ENCODE measurements at places on chromosomes 6 and 20. TPM values are rescaled to one million over a fixed set of nuclear protein-coding genes. Genes with fewer than 3 reads are reported as not detected.

DNA sequence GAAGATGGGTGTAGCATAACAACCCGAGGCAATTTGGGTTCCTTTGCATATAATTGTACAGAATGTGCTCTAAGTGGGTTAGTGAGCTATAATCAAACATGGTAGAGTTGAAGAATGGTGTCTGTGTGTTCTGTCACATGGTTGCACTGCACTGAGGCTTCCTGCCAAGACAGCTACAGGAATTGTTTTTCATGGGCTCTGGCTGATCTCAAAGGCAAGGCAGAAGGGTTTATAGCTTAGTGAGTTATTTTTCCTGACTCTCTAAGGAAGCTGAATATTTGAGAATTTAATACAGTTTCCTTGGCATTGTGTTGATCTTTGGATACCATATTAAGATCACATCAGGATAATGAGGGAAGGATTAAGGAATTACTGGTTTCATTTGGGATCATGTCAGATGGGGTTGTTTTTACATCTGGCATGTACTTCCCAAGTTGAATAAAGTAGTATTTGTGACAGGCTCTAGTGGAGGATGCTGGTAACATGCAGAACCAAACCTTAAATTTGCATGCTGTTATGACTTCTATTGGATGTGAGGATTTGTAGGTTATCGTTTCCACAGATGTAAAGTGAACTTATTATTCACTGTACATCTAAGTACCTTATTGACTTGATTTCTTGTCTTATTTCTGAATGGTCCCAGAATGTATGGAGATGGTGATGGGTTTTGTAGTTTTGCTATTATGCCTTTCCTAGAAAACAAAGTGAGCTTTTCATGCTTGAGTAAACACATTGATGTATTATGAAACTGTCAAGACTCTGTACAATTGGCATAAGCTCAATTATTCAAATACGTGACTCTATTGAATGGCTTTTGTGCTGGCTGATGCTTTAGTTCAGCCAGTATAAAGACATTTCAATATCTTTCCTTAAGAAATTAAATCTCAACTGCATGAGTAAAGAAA, 43.3 kb downstream of the LRRC1 start:
- peak; percentile 68 for DNase-seq

The SMOC2 gene
- 0.10 TPM for total RNA-seq

The OR12D3 gene
- total RNA-seq = not detected

- no peak for DNase-seq
Measured at GRCh38 chr20:64238851-64239387, 16.6 kb upstream of the PCMTD2 start.

DNA sequence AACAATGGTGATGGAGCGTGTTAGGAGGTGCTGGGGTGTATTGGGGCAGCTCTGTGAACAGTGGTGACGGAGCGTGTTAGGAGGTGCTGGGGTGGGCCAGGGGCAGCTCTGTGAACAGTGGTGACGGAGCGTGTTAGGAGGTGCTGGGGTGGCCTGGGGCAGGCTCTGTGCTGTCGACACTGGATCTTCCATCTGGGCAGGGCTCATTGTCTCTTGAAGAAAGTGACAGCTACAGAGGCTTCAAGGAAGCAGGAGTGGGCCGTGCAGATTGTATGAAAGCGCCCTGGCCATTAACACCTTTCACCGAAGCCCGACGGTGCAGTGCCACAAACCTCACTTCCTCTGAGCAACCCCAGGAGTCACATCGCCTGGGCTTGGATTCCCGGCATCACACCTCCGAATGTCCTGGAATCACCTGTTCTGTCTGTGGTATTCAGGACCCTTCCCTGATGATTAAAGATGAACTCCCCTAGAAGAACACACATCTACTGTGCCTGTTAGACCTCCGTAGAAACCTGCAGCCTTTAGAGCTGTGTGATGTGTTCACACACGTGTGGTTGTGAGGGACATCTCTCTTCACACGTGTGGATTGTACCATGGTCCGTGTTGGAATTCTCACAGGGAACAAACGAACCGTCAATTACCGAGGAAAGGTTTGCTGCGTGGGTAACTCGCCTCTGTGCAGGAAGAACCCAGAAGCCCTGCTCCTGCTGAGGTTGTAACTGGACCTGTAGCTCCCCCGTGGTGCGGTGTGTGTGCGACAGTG, 377.7 kb downstream of the THBS2 start:
- no peak for DNase-seq

DNA sequence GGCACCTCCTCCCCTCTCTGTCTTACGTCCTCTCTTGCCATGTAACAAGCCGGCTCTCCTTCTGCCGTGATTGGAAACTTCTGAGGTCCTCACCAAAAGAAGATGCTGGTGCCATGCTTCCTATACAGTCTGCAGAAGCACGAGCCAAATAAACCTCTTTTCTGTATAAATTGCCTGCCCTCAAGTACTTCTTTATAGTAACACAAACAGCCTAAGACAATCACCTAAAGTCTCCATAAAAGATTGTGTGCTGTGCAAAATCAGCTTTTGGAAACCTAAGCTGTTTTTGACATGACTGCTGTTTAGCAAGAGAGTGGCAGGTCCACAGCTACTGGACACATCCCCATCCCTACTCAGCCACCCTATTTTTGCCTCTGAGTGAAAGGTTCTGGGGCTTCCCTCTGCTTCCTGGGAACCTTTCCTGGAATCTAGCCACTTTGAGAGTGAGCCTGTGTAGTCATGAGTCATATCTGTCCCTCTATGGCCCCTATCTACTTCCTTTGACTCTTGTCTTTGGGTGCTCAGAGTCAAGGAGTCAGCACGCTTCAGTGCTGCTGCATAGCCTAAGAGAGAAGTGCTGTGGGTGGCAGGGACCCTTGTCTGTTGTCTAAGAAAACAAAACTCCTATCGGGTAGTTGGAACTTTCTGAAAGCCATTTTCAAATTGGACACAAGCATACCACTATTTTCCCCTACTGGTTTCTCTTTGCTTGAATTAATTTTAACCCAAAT, 110.0 kb downstream of the PPP1R14C start:
- peak; percentile 85 for DNase-seq

- DNase-seq = no peak
Measured at GRCh38 chr20:24316731-24317130, 152.7 kb upstream of the SYNDIG1 start.

DNA sequence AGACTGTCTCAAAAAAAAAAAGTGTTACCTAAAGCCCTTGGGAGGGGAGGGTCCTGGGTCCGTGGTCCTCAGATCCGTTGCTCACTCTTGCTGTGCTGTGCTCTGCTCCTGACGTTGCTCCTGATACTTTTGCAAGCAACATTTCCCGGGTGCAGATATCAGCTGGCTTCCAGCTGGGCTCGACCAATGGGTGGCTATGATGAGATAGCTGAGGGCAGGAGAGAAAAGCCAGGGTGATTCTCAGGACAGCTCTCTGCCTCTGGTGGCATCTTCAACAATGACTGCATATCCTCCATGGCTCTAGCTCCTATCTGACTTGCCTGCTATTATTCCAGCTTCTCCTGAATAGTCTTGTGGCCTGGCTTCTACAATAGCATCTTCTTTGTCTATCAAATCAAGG, 134.5 kb downstream of the RPS12 start:
- DNase-seq = no peak

The GSTA1 gene
- total RNA-seq = 0.15 TPM

GRCh38 chr6:50600280-50600679, 113.0 kb upstream of the TFAP2D start:
- no peak for DNase-seq

The COL9A3 gene
- total RNA-seq = 0.35 TPM

DNA sequence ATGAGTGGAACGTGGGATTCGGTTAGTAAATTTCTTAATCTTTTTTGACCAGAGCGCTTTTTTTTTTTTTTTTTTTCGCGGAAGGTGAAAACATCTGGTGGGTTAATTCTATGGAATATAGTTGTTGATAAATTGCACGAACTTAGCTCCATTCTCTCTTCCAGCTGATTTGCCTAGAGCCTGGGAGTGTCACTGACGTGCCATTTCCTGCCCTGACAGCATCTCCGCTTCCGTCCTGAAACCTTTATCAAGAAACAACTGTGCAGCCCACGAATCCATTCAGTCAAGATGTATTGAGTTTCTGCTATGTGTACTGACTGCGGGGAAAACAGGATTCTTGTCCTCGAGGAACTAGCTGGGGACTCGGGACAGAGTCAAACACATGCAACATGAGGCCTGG, 59.5 kb upstream of the TGM3 start:
- no peak for DNase-seq

Measured in renal cortical epithelial cell (primary cell).